Activated naive CD8-positive, alpha-beta T cell treated with anti-CD3 and anti-CD28 coated beads, Interleukin-2, amount 10 ng/mL, durations not matched to agents 7 days and 5 days (primary cell): ENCODE measurements at places on chromosomes 4 and X. TPM values are rescaled to one million over a fixed set of nuclear protein-coding genes. Genes with fewer than 3 reads are reported as not detected.

The TREX2 gene
- 2.2 TPM for total RNA-seq

The WAS gene
- 146 TPM for total RNA-seq

The RNF175 gene
- total RNA-seq: not detected

The UTP3 gene
- 35.7 TPM for total RNA-seq

The STATH gene
- total RNA-seq: not detected

The HSFX4 gene
- not detected for total RNA-seq

The OSTC gene
- 58.4 TPM for total RNA-seq

The PCDH19 gene
- not detected for total RNA-seq

The HSPA4L gene
- total RNA-seq: 0.28 TPM

The RBM46 gene
- not detected for total RNA-seq

The TDO2 gene
- total RNA-seq: not detected

The EPGN gene
- total RNA-seq: not detected

The NKX1-1 gene
- not detected for total RNA-seq

The DCAF12L1 gene
- not detected for total RNA-seq

The CLDN22 gene
- total RNA-seq: not detected

The AFM gene
- total RNA-seq: not detected

The IGSF1 gene
- not detected for total RNA-seq

The GPM6B gene
- not detected for total RNA-seq

The RAB33A gene
- total RNA-seq: 30.7 TPM

The F8A2 gene
- not detected for total RNA-seq

The SMAD1 gene
- 0.25 TPM for total RNA-seq

The PROM1 gene
- not detected for total RNA-seq

The CYSLTR1 gene
- 4.2 TPM for total RNA-seq

The CHRDL1 gene
- not detected for total RNA-seq
